Activated T-cell treated with anti-CD3 and anti-CD28 coated beads for 24 hours (primary cell): ENCODE measurements at places on chromosomes 11 and 22.

GRCh38 chr11:83895516-83895915 is 609.3 kb upstream of the CCDC90B start:
- DNase-seq = no peak

DNA sequence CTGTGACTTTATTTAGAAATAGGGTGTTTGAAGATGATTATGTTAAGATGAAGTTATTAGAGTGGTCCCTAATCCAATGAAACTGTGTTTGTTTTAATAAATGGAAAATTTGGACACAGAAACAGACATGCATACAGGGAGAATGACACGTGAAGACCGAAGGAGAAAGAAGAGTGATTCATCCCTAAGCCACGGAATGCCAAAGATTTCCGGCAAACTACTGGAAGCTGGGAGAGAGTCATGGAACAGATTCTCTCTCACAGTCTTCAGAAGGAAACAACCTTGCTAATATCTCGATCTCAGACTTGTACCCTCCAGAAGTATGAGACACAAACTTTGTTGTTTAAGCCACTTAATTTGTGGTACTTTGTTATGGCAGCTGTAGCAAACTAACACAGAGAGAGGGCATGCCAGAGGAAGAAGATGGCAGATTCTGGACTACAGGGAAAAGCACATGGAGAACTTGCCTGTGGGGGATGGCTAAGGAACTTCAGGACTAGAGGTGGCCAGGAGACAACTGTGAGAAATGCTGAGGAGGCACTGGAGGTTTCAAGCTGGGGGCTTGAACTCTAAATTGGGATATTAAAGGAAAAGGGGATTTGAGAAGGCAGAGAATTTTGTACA is 733.5 kb upstream of the CCDC90B start:
- DNase-seq = no peak

DNA sequence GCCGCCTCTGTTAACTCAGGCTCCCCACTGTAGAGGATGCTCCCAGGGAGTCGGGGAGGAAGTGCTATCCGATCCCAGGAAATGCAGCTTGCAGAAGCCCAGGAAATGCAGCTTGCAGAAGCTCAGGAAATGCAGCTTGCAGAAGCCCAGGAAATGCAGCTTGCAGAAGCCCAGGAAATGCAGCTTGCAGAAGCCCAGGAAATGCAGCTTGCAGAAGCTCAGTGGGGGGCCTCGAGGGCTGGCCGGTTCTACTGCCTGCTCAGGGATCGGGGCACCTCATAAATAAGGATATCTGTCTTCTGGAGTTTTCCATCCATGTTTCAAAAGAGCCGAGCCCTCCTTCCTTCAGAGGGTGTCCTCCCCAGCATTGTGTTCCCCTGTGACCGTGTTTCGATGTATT is 25.1 kb upstream of the SMIM38 start:
- DNase-seq = no peak

- no peak for DNase-seq
Observed at GRCh38 chr11:88188251-88188931, 13.1 kb upstream of the RAB38 start.

- DNase-seq = no peak
Observed at GRCh38 chr11:43950311-43950855, 7.9 kb downstream of the C11orf96 start.

DNA sequence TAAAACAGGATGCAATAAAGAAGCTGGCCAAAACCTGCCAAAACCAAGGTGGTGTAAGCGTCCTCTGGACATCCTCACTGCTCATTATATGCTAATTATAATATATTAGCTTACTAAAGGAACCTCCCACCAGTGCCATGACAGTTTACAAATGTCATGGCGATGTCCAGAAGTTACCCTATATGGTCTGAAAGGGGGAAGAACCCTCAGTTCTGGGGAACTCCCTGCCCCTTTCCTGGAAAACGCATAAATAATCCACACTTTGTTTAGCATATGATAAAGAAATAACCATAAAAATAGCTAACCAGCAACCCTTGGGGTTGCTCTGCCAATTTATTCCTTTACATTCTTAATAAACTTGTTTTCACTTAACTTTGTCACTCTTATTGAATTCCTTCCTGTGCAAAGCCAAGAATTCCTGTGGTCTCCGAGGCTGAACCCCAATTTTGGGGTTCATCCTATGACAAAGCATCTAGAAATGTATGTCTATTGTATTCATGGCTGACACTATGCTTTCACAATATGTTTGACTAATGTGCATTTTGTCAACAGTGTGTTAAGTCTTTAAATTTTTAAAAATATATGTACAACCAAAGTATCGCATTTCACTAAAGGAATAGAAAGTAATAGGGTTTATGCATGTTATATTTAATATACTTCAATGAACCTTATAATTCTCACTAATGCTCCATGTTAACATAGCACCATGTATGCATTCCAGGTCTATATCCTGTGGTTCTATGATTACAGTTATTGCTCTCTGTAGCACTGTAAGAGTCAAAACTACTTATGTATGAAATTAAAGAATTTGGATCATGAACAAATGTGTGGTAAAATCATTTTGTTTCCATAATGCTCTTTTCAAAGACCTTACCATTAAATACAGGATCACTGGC is 25.1 kb downstream of the LGR4 start:
- no peak for DNase-seq

- DNase-seq = no peak
Observed at GRCh38 chr11:116558504-116559211, 214.1 kb downstream of the BUD13 start.

DNA sequence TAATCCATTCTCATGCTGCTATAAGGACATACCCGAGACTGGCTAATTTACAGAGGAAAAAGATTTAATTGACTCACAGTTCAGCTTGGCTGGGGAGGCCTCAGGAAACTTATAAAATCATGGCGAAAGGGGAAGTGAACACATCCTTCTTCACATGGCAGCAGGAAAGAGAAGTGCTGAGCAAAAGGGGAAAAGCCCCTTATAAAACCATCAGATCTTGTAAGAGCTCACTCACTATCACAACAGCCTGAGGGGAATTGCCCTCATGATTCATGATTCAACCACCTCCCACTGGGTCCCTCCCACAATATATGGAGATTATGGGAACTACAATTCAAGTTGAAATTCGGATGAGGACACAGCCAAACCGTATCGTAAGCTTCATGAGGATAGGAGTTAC is 3.8 kb upstream of the CYB5R2 start:
- no peak for DNase-seq

- no peak for DNase-seq
Observed at GRCh38 chr11:64863391-64864060, 14.9 kb downstream of the EHD1 start.

DNA sequence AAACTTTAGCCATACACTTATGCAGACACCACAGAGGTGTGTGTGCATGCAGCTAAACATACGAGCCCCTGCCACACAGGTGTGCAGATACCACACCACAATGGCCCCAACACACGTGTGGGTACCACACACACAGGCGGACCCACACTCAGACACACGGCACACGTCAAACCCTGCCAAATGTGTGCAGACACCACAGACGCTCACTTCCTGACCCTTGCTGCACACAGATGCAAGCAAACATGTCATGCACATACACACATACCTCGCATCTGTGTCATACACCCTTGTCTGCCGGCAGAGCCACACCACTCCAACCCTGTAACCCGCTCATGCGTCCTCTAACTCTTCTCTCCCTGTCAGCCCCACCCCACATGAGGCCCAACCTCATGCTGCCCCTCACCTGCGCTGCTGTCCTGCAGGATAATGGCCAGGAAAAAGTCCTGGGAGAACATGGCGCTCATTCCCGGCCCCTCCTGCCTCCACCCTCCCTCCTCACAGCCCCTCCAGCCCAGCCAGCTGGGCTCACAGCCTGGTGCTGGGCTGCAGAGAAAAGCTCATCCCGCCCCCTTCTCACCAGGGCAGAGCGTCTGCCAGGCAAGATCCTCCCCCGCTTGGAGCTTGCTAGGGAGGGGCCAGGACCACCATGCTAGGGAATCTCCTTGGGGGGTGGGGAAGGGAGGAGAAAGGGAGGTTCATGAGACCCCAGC is 14.2 kb downstream of the SMPD1 start:
- no peak for DNase-seq

GRCh38 chr11:60785806-60786361 is 751 bp downstream of the MS4A10 start:
- DNase-seq = no peak

DNA sequence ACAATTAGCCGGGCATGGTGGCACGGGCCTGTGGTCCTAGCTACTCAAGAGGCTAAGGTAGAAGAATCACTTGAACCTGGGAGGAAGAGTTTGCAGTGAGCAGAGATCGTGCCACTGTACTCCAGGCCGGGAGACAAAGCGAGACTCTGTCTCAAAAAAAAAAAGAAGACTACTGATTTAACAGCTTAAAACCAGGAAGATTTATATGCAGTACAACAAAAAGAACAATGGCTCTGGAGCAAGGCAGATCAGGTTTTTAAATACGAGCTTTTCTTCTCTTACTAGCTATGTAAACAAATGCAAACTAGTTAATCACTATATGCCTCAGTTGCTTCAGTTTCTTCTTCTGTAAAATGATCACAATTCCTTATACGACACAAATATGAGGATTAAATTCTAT is 6.9 kb downstream of the FAM168A start:
- no peak for DNase-seq

DNA sequence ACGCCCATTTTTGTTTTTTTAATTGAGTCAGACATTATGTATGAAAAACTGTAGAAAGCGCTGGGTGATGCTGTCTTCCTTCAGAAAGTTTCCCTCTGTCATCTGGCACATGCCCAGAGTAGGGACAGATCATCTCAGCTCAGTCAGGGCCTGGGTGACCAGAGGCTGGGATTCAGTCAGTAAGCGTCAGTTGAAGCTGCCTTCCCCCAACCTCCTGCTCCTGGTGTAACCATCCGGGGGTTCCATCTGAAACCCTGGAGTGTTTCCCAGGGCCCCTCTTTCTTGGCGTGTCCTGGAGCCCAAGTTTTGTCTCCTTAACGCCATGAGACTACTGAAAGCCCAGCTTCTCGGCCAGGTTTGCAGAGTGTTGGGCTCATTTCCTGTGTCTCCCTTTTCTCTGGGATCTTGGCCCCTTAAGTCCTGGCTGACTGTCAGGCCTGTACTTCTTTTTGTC is 10.7 kb downstream of the PPFIA1 start:
- DNase-seq = no peak

- peak; percentile 48 for DNase-seq
Observed at GRCh38 chr11:45803971-45804760, 783 bp upstream of the SLC35C1 start.

DNA sequence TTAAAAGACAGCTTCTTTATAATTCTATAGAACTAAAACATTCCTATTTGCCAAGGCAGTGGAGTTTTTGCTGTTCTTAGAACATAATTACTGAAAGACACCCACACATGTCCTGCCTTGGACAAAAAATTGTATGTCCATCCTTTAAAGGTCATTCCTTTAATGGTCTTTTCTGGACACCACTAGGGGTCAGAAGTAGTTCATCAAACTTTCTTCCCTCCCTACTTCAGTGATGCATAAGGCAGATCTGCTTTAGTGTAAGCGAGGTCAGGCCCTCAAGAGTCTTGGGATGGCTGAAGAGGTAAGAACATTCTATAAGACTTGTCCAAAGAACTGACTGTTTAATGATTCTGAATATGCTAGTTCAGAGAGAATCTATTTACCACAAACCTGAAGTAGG is 4.3 kb upstream of the OR51V1 start:
- DNase-seq = no peak

GRCh38 chr11:24572376-24572775 is 75.5 kb downstream of the LUZP2 start:
- no peak for DNase-seq
